Natural killer cell (primary cell): ENCODE measurements at places on chromosomes 16 and 17. TPM values are rescaled to one million over a fixed set of nuclear protein-coding genes. Genes with fewer than 3 reads are reported as not detected.

OGFOD3 gene
- 21.6 TPM for total RNA-seq

G6PC1 gene
- not detected for total RNA-seq

STRADA gene
- 72.6 TPM for total RNA-seq

SLC38A8 gene
- total RNA-seq, result not detected

PERCC1 gene
- 0.96 TPM for total RNA-seq

AGRP gene
- total RNA-seq, result 0.50 TPM

CCL22 gene
- total RNA-seq, result 0.14 TPM

SLC5A2 gene
- total RNA-seq, result not detected

MT1G gene
- not detected for total RNA-seq

IL21R gene
- 24.3 TPM for total RNA-seq

CPD gene
- total RNA-seq, result 94.5 TPM

PDILT gene
- not detected for total RNA-seq

PRDM7 gene
- not detected for total RNA-seq
